ENCODE measurements at places on chromosomes 1 and 21. TPM values are rescaled to one million over a fixed set of nuclear protein-coding genes. Genes with fewer than 3 reads are reported as not detected.

DNA sequence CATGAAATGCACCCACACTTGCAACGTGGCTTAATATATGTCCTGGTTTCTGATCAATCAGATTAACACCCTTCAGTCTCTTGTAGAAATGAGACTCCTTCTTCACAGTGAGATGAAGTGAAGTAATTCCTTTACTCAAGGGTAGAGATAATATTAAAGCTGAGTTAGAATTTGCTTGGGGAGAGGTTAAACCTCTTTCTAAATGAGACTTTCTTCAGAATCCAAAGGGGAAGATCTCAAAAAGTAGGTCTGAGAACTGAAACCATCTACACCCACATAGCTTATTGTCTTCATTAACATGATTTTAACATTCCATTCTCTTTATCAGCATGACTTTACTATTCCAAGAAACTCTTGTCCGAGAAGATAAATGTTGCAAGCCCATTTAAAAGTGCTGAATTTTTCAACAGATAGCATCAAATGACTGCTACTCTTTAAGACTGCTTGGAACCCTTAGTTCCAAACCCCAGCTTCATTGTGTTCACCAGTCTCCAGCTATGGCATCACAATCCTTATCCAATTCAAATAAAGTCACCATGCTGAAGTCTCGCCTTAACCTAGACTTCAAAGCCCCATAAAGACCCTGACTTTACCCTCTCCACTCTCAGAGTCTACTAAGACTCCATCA is 19.2 kb upstream of the TRAF3IP3 start:
- DNase-seq = no peak

GRCh38 chr1:204647805-204648153 is 37.8 kb downstream of the LRRN2 start:
- DNase-seq = no peak

DNA sequence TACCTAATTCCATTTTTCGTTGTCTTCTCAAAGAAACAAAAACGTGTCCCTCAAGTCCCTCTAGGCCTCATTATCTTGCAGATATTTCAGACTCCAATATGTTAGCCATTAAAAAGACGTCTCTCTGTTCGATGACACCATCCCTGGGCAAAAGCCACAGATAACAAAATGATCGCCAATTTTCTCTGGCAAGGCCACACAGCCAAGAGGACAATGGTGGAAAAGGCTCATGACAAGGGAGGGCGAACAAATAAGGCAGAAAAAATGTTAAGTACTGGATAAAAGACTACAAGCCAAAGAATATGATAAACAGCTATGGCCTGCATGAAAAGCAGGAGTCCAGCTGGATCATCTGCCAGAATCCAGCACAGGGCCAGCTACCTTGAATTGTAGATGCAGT is 82.9 kb downstream of the TBX15 start:
- DNase-seq = no peak

DNA sequence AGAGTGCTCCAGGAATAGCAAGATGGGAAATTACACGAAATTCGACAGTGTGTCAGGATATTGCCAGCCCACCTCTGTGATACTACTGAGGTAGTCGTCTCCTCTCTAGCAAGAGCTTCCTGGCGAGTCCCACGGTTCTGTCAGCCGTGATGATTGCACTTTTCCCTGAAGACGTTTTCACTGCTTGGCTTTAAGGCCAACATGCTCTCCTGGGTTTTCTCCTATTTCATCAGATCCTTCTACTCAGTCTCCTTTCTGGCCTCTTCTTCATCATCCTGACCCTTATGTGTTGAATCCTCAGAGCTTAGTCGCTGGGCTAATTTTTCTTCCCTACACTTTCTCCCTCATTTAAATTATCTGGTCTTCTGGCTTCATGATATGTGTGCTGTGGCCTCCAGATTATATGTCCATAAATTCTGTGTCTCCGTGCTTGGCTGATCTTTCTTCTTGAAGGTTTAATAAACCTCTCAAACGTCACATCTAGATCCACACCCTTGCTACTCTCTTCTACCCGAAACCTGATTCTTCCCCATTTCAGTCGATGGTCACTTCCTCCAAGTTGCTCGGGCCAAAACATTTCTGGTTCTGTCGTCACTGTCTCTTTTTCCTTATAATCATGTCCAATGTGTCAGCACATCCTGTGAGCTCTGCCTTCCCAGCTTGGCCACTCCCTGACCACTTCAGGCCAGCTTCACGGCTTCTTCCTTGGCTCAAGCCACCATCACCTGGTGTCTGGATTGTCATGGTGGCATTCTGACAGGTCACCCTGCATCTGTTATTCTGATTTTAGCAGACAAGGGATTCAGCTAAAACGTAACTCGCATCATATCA is 12.2 kb downstream of the OR2B11 start:
- no peak for DNase-seq

The AMY2A gene
- not detected for total RNA-seq
